ENCODE measurements at places on chromosomes 4 and X.

- DNase-seq: no peak
Observed at GRCh38 chr4:23884741-23885140, 5.1 kb downstream of the PPARGC1A start.

DNA sequence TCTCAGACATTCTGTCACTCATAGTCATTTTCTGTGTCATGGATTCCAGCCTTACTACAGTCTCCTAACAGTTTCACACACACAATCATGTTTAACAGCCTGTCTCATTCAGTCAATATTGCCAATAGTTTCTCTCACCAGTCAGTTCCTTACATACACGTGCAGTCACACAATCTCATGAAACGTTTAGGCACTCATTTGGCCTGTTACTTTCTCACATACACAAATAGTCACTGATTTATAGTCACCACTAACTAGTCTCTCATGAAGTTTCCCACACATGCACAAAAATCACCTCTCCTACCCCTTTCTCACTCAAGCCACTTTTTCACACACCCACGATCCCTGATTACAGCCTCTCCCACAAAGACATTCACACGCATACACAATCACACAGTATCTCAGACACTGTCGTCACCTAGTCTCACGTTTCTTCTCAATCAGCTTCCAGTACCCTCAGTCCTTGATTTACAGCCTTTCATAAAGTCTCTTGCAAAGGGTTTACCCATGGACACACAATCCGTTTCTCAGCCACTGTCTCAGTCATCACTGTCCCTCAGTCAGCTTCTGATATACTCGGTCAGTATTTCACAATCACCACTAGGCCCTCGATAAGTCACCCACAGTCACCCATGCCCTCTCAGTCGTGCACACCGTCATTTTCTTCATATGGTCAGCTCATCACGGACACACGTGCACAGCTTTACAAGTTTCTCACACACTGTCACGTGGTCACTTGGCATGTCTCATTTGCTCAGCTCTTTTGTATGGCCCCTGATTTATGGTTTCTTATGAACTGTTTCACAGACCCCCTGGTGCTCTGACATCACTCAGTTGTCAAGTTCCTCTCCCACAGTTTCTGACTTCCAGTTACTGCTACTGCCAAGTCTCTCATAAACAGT is 4.2 kb upstream of the CFP start:
- DNase-seq: peak; percentile 37

DNA sequence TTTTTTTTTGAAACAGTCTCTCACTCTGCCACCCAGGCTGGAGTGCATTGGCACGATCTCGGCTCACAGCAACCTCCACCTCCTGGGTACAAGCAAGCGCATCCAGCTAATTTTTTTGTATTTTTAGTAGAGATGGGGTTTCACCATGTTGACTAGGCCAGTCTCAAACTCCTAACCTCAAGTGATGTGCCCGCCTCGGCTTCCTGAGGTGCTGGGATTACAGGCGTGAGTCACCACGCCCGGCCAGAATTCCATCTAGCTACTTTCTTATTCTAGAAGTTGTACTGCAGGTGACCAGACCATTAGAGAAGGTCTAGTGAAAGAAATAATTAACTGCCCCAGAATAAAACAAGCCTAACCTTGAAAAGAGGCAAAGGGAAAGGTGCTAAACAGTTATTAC is 2.3 kb downstream of the LRBA start:
- peak; percentile 14 for DNase-seq

DNA sequence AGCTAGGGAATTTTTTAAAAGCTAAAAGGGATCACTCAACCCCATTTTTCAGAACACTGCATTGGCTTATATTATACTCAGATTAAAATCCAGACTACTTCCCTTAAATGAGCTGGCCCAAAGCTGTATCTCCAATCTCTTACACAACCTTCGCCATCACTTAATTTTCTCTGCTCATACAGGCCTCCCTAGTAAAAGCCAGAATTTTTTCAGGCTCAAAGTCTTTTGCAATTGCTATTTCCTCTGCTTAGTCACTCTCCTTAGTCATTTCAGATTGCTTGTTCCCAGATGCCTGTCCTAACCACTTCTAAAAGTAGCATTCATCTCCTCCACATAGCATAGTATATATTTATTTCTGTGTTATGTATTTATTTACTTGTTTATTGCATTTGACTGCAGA is 1587.9 kb upstream of the ADGRL3 start:
- no peak for DNase-seq

DNA sequence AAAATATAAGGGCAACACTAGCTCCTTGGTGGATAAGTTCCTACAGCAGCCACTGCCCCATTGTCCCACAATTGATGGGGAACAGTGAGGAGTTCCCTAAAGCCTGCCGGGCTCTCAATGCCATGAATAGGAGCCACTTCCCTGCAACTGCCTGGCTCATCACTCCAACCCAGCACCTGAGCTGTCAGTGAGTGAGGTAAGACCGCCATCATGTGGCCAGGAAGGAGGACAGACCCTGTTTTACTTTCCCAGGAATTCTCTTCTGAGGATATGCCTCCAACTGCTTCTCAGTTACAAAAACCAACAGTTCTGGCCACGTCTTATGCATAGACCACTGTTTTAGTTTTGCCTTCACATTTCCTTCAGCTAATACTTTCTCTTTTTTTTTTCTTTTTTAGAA is 45.5 kb downstream of the SRPX start:
- DNase-seq: peak; percentile 29

- DNase-seq: no peak
Observed at GRCh38 chr4:156186111-156186510, 232.4 kb upstream of the CTSO start.

DNA sequence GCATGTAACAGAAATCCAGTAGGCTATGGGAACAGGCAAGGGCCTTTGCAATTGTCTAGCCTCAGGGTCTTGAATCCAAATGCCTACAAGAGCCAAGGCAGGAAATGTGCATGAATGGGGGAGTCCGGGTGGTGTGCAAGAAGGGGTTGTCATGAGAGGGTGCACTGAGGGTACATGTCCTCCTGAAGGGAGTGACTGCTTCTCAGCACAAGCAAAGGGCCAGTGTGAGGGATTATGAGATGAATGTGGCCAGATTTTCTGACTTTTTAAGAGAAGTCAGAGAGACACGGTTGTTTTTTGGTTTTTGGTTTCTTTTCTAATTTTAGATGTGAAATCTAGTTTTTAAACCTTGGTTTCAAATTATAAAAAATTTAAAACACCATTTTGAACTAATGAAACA is 76.5 kb upstream of the LSM6 start:
- peak; percentile 88 for DNase-seq

GRCh38 chr4:154329268-154329868 is 162.2 kb downstream of the DCHS2 start:
- DNase-seq: peak; percentile 23

GRCh38 chr4:48506716-48507115 is 16.7 kb downstream of the ZAR1 start:
- DNase-seq: no peak

DNA sequence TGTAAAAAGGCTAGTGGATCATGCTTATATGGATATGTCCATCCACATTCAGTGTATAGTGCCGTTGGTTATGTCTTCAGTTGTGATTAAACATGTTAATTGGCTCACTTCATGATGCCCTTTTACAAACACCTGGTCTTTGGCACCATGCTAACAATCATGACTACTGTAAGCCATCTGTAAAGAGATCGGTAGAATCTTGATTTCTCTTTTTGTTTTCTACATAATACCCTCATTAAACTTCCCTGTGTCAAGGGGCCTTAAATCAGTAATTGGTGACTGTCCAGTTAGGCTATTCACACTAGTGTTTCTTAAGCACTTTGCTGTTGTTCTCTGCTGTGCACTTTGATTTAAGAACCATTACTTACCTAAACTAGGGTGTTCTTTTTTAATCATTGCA is 475.2 kb downstream of the RPA4 start:
- DNase-seq: no peak

DNA sequence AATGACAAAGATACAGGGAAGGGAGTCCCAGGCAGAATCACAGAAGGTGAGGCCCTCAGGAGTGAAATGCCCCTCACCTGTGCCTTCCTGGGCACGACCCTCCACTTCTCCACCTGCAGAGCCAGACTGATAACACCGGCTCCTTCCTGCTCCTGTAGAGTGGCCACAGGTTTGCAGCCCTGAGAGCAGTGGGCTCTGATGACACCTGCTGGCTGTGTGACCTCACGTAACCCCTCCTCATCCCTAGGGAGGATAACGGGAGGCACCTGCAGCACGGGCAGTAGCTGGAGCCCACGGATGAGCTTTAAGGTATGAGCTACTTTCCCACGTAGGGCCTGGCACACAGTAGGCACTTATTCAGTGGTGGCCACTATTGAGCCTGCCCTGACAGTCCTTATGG is 25.5 kb upstream of the MAN2B2 start:
- no peak for DNase-seq

- no peak for DNase-seq
Observed at GRCh38 chrX:82703551-82703950, 804.5 kb upstream of the POU3F4 start.

DNA sequence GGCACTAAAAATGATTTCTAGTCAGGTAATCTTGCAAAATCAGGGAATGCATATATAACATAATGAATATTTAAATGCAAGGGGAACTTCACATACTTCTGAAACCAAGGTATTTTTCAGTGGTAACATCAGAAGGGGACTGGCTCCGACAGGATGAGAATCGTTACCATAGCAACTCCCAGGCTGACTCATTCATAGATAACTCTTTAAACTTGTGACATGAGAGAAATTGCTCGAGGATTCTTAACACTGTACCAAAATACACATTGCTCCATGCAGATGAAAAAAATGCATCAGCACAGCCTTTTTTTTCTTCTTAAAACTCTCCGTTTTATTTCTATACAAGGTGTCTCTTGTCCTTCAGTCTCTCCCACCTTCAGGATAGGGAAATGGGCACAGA is 114.3 kb downstream of the GABRB1 start:
- DNase-seq: peak; percentile 89

DNA sequence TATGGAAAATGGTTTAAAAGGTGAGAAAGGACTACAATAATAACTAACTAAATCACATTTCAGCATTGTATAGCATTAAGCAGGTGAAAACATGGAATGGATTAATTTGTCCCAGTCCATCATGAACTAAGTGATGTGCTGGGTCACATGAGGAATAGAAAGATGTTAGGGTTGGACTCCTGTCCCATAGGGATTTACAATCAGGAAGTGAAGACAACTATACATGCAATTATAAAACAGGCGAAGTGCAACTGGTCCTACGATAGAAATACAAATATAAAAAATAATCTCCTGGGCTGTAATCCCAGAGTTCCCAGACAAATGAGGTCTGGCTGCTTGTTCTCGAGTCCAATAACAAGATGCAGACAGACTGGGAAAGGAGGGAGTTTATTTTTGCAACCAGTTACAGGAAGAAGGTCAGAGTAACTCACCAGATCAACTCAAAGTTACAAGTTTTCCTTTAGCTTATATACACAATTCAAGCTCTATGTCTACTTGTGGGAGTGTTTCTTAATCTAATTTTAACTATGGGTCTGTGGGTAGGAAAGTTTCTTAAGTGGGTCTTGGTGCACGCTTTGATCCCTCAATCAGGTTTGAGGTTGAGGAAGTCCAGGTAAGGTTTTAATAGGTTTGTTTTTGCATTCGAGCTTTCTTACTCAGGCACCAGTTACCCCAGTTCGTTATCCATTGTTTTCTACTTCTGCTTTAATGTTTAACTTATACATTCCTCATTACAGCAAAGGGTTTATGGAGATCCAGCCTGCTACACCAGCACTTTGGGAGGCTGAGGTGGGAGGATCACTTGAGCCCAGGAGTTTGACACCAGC is 50.1 kb downstream of the IGFBP7 start:
- DNase-seq: no peak

DNA sequence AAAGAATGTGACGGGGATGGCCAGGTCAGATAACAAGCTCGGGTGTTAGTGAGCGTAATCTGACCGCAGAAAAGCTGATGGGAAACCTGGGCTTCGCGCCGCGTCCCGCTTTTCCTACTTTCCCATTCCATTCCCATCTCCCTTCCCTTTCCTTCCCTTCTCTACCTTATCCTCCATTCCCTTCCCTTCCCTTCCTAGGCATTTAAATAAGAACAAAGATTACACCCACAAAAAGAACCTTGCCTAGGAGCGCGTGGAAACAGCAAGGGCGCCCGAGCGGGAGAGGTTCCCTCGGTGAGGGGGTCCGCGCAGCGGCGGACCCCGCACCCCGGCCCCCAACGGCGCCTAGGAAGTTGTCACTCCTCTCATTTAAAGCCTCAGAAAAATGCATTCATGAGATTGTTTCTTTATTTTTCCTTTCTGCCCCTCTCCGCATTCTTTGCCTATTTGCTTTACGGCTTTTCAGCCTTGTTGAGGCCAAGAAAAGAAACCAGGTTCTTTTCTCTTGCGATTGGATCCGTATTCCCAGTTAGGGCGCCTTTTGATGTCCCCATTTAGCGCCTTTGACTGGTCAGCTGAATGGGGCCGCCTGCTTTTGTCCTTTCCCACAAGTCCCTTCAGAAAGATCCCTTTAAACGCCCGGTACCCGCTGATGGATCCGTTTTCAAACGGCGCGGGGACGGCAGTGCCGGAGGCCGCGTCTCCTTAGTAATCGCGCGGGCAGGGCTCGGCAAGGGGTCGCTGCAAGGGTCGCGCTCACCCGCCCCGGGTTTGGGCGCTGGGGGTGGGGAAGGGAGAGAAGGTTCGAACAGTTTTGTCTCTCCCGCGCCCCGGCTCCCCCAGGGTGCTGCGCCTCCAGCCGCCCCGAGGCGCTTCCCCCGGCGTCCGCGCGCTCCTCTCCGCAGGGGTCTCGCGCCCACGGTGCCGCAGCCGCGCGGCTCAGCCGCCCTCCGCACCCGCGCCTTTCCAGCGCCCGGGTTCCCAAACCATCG is 54.1 kb upstream of the TMEM33 start:
- no peak for DNase-seq

GRCh38 chrX:100643956-100644860 is at the start of gene SRPX2:
SRPX2 (plus strand) TSS chrX:100644199; CDS start chrX:100646323, 2,124 bp downstream.
- no peak for DNase-seq

DNA sequence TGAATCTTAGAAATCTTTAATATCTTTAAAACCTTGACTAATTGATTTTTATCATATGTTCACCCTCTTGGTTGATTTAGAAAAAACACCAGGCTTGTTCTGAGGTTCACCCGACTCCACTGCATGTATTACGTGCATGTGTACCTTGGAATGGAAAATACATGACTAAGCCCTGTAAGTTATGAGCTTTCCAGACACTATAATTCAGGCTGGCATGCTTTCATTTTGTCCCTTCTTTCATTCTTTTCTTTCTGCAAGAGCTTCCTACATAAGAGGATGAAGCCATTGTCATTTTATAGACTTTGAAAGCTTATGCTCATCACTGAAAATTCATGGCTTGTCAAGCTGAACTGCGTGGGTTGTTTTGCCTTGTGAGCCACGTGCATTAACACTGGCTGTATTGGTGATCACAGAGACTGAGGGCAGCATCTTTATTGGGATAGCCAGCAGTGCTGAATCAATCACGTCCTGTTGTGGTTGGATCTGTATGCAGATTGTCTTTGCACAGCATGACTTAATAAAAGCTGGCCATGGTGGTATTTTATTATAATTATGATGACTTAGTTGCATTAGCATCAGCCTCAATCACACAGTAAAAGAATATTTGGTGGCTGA is 141.9 kb downstream of the SLIT2 start:
- DNase-seq: no peak

DNA sequence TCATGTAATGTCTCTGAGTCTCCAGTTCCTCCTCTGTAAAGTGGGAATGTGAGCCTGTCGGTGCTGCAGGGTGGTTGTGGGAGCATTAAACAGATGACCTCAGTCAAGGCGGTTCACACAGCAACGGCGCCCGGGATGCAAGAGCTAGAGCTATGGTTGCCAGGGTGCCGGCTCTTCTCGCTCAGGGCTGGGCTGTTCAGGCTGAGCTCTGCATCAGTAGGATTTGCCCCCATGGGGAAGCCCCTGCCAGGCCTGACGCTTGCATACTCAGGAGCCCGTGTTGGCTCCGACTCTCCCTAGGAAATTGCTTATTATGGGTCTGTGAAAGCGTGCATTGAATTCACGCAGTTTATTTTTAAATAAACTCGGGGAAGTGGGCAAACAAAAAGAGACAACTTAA is 67.3 kb downstream of the PSAPL1 start:
- DNase-seq: no peak

Data from GM12865 (cell line).